ENCODE measurements at places on chromosomes 16 and 17.

GRCh38 chr17:83161298-83162034 is 82.1 kb downstream of the METRNL start:
- DNase-seq = no peak

DNA sequence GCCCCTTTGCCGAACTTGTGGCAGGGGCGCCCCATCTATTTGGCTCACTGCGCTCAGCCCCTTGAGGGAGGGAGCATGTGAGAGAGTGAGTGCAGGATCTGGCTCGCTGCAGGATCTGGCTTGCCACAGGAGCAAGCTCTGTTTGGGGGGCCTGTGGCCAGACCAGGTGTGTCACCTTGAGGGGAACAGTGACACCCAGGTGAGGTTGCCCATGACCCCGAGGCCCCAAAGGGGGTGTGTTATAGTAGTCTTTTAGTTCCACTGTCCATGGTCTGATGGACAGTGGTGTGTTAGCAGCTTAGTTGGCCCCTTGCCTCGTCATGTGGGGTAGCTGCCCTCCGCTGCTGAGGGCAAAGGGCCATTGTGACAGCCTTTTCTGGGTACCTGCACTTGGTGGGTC is 41.6 kb downstream of the CCDC42 start:
- DNase-seq = no peak

DNA sequence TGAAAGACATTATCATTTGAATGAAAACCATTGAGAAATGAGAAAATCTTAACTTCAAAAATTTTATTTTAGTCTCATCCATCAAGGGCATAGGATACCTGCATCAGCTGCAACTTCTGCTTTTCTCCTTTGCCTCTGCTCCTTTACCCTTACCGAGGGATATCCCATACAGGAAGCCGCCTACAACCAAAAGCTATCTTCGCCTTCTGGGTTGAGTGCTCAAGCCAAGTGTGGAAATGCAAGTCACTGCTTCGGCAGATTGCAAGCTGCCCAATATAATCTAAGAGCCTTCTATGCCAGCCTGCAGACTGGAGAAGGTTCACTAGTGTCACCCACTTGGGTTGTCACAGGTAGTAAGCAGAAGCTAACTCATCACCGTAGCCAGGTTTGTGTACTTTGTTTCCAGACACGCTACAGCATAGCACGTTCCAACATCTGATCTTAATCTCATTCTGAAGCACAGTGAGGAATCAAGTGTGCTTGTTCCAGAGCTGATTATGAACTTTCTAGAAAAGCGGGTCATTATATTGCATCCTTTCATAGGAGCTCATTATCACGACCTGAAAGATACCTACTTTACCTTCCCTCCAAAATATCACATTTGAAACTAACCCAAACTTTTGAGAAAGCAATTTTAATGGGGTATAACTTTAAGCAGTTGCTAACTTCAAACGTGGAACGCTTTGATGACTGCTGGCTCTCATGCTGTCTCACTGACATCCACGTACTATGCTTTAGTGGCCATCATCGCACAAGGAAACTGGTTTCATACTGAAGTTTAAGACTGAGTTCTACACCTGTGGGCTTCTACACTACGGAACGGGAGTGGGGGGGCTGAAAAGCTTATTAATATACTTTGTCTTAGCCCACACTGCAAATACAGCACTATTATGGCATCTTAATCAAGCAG is 8.0 kb upstream of the UNK start:
- DNase-seq = no peak

DNA sequence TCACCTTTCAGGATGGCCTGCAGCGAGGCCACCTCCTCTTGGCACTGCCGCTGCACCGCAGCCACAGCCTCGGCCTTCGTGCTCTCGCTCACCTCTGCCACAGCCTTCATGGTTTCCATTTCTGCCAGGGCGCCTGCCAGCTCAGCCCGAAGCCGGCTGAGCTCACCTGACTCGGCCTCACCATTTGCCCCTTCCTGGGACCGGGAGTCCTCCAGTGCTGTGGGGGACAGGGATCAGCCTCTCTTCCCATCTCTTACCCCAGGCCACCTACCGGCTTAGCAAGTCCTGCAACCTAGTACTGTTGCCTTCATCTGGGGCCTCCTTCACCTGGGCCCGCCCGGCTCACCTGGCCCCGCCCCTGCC is 658 bp downstream of the RABEP2 start:
- DNase-seq = no peak

- DNase-seq = no peak
Measured at GRCh38 chr16:82187829-82188228, 17.8 kb upstream of the MPHOSPH6 start.

- DNase-seq = no peak
Measured at GRCh38 chr17:65154770-65155589, 17.8 kb downstream of the RGS9 start.

GRCh38 chr17:74052993-74053711 is 150.3 kb upstream of the RPL38 start:
- no peak for DNase-seq

DNA sequence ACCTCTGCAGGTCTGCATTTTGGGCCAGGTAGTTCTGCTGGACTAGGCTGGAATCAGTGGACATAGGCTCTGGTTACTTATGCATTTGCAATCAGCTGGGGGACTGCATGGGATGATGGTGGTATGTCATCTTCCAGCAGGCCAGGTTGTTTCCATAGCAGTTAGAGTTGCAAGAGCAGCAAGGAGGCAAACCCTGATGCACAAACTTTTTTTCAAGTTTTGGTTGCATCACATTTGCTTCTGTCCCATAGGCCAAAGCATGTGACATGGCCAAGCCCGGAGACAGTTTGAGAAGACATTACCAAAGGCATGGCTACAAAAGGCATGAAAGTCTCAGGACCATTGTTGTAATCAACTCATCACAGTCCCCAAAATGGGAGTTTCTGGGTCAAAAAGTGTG is 58.2 kb downstream of the PRKCB start:
- no peak for DNase-seq

GRCh38 chr17:48459070-48459844 is 29.2 kb upstream of the SKAP1 start:
- no peak for DNase-seq

GRCh38 chr17:4643676-4644075 is 2.2 kb upstream of the ALOX15 start:
- no peak for DNase-seq

DNA sequence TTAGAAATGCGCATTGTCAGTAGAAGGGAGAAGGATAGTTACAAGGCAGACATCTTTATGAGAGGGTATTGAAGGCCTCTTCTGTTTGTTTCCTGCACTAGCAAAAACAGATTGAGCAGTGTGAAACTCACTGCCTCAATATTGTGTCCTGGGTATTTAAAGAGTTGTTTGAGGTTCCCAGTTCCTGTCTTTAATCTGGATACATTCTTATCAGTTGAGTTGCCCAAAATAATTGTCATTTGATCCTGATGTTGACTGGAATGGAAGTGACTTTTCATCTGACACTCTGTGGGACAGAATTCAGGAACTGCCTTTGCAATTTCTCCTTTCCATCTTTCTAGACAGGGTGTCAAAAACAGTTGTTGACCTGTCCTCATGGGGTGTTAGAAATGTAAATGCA is 1.7 kb downstream of the ATP6V0A1 start:
- no peak for DNase-seq

DNA sequence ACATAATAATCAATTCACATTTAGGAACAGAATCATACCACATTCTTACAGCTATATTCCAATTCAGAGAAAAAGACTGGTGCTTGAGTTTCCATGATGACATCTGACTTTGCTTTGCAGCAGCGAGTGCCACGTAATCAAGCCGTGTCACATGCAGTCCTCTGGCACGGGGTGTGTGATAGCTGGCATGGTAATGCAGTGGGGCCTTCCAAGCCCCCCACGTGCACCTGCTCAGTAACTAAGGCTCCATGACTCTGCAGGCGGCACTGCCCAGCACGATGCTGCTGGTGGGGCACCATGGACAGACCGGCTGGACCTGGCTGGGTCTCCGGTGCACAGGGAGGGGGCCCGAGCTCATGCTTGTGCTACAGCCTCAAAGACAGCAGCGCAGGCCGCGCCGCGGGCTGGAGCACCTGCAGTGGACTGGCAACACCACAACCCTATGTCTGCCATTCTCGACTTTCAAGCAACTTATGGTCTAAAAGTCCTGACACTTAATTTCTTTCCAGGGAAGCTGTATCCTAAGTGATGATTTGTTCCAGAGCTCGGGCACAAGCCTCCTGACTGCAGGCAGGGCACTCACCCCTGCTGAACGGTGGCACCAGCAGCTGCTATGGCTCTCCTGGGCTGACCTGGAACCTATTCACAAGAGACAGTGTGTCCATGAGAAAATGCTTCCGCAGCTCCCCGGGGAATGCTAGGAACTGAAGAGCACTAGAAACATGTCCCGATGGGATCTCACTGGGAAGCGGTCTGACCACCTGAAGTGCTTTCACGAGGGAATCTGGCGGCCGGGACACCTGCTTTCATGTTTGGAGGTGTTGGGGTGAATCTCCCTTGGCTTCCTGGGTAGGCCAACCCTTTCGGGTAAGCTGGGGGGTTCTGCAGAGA is 99.5 kb upstream of the DNAH17 start:
- DNase-seq = no peak

- peak; percentile 58 for DNase-seq
Measured at GRCh38 chr16:82585675-82586074, 41.1 kb upstream of the CDH13 start.

GRCh38 chr17:66518677-66519076 is 216.3 kb downstream of the PRKCA start:
- DNase-seq = no peak

- DNase-seq = no peak
Measured at GRCh38 chr16:71796501-71797097, 12.0 kb downstream of the AP1G1 start.

DNA sequence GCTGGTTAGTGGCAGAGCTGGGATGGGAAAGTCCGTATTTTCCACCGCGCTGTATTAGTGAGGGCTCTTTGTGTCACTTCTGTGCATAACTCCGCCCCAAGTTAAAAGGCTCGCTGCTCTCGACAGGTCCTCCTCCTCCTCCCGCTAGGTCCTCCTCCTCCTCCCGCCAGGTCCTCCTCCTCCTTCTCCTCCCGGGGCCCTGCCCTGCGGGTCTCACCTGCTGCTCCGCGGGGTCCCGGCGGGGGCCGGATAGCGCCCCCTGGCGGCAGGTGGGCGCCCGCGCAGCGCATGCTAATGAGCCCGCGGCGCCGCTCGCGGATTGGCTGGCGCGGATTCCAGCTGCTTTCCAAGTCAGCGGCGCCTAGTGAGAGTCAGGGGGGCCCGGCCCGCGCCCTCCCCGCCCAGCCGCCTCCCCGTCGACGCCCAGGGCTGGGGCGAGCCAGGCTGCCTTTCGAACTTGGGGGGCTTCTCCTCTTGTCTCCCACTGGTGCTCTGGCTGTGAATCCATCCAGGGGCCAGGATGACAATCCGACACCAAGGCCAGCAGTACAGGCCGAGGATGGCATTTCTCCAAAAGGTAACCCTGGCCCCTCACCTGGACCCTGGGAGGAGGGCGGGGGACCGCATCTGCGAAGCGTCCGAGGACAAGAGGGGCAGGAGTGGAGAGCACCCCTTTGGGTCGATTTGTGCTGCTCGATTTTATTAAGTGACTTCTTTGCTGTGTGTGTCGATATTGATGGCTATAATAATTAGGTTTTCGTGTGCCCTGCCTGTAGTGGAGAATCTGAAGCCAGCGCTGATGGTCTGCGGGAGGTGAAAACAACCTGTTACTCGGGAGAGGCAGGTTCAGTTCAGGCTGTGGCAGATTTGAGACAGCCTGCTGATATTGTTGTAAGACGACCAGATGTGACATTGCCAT is at the start of gene RGS9:
RGS9 (plus strand) TSS at position 350 of the 919 bp plus-strand sequence; CDS start at position 521, 171 bp downstream.
- no peak for DNase-seq

GRCh38 chr17:3976675-3977171 is 12.5 kb upstream of the ATP2A3 start:
- no peak for DNase-seq

- DNase-seq = no peak
Measured at GRCh38 chr16:4315186-4316107, at the start of gene GLIS2. GLIS2 (plus strand) TSS chr16:4316067; CDS start chr16:4332281, 16,214 bp downstream.

DNA sequence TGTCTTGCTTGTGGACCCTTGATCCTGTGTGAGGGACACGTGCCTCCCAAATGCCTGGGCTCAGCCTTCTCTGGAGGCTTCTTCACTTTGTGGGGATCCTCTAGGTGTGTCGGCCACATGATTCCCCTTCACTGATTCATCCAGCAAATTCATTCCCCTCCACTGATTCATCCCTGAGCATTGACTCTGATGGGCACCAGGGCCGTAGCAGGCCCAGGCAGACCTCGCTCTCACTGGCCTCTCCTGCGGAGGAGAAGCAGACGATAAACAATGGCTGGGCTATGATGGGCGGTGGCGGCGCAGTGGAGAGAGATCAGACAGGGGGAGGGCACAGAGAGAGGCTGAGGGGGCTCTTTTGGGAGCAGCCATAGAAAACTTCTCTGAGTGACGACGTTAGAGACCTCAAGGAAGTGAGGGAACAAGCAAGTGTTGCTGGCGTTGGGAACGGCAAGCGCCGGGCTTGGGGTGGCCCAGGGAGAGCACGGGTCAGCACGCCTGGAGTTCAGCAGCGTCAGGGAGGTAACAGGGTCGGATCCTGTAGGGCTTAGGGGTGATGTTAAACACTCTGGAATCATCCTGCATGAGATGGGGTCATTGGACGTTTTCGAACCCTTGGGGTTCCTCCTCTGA is 17.5 kb upstream of the RPTOR start:
- DNase-seq = no peak

DNA sequence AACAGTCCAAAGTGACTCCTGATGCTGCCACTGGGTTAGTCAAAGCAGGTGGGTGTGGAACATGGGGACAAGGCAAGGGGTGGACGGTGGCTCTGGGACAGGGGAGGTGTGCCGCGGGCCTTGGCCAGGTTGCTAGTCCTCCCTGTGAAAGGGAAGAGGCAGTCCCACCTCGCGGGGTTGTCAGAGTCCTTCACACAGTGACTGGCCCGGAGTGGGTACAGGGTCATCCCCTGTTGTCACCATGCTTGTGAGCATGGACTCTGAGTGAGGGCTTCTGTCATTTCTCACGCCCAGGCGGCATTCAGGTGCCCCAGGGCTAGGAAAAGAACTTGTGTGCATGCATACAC is 3.1 kb upstream of the ZNF469 start:
- no peak for DNase-seq

DNA sequence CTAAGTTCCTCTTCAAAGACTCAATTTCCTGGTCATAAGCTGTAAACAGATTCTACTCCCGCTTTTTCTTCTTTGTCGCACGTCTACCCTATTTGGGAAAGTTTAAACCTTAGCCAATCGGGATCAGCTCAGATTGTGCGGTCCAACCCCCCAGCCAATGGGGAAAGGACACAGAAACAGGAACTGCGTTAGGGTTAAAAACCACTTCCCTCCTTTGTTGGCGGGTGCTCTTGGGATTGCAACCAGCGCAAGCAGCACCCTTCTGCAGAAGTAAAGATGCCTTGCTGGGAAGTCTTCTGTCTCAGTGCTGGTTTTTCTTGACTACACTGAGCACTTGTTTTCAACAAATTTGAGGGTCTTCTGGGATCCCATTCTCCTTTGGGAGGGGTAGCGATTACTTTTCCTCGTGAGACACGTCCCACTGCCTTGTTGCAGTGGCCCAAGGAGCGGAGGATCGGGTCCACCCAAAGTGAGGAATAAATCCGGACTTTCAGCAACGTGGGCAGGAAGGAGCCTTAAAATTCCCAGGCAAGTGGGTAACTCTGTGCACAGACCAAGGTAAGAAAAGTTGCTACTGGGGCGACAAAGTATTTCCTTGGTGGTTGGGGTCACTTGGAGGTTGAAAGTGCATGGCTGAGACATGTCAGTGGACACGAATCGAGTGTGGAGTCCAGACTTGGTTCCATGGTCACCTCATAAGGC is 1.0 kb upstream of the YPEL3 start:
- no peak for DNase-seq

- DNase-seq = no peak
Measured at GRCh38 chr17:52235516-52235915, 77.0 kb upstream of the CA10 start.

Measured in non-pigmented ciliary epithelial cell (primary cell).